ENCODE measurements at places on chromosomes 2 and 18. TPM values are rescaled to one million over a fixed set of nuclear protein-coding genes. Genes with fewer than 3 reads are reported as not detected.
A peak's percentile ranks its signal among the peaks of the same experiment; 100 is the strongest.

The PLA2R1 gene
- total RNA-seq, result not detected

The LINC00305 gene
- total RNA-seq, result not detected

The PGAP1 gene
- 27.1 TPM for total RNA-seq

DNA sequence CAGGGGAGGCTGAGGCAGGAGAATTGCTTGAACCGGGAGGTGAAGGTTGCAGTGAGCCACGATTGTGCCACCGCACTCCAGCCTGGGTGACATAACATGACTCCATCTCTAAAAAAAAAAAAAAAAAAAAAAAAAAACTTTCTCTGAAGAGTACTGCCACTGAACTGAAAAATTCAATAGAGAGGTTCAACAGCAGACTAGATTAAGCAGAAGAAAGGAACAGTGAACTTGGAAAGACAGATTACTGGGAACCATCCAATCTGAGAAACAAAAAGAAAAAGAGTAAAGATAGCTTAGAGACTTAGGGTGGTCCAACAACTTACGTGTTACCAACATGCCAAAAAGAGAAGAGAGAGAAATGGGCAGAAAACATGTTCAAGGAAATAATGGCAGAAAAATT, 138.8 kb downstream of the EML6 start:
- DNase-seq, result no peak

GRCh38 chr18:67682516-67682915, 166.0 kb upstream of the DSEL start:
- no peak for DNase-seq

The EFR3B gene
- total RNA-seq, result 0.12 TPM

The DLGAP1 gene
- total RNA-seq, result 0.99 TPM

DNA sequence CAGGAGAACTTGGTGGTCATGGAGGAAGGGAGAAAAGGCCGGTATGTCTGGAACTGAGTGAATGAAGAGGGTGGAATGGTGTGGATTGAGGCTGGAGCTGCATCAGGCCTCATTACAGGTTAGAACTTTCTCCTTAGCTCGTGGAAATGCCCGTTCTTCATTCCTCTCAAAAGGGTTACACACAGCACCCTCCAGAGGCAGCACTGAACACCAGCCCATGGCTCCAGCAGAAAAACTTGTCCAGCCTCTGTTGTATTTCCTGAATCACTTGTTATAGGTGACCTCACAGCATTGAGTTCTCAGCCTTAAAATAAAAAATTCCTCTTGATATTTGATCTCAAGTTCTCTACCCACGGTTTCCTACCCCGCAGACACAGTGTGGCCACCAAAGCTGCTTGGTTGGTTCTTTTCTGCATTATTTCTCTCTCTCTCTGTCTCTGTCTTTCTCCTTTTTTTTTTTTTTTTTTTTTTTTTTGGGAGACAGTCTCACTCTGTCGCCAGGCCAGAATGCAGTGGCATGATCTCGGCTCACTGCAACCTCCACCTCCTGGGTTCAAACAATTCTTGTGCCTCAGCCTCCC, 89.6 kb downstream of the ITGB1BP1 start:
- no peak for DNase-seq

DNA sequence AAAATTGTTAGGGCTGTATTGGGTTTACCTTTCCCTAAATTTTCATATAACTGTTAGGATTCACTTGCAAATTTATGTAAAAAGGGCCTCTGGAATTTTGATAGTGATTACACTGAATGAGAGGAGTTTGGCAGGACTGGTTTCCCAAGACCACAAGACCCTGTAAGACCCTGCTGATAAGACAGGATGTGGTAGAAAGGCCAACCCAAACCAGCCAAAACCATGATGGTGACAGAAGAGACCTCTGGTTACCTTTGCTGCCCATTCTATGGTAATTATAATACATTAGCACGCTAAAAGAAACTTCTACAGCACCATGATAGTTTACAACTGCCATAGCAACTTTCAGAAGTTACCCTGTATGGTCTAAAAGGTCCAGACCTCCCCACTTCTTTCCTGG, 8.3 kb upstream of the CASP10 start:
- no peak for DNase-seq

GRCh38 chr2:198546122-198546521, 741.7 kb downstream of the PLCL1 start:
- DNase-seq, result no peak

The ZNF385B gene
- total RNA-seq, result not detected

The STEAP3 gene
- total RNA-seq, result 0.19 TPM

DNA sequence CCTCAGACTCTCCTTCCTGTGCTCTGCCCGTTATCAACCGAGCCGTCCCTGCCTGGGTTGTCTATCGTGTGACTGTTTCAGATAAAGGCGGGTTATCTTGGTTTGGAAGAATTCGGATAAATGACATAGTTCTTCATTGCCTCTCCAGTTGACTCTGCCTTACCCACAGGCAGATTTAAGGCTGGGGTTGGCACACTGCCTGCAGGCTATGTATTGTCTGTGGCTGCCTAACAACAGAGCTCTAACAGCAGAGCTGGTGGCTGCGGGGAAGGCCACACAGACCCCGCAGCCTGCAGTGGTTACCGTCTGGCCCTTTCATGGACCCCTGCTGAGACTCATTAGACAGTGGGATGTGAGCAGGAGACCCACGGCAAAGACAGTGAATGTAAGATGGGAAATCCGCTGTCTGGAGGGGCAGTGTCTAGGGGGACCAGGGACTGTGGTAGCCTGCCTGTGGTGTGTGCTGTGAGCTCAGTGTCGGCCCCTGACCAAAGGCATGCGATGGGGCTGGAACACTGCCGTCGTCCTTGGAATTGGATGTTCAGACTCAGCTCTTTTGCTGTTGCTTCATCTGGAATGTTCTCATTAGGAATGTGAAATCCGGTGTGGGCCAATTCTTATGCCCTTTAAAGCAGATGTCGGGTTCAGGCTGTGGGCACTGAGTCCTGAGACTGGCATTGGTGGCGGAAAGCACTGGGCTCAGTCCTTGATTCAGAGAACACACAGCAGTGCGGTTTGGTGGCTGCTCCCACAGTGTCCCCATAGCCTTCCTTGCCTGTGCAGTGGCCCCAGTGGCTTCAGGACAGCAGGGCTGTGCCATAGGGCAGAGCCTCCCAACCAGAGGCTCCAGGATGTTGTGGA, 44.5 kb downstream of the SH3RF3 start:
- no peak for DNase-seq

DNA sequence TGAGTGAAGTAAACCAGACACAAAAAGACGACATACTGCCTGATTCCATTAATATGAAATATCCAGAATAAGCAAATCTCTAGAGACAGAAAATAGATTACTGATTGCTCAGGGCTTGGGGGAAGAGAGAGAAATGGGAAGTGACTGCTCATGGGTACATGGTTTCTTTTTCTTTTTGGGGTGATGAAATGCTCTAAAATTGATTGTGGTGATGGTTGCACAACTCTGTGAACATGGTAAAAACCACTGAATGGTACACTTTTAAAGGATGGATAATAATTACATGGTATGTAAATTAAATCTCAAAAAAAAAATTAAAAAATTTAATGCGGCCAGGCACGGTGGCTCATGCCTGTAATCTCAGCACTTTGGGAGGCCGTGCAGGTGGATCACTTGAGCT, 39.3 kb downstream of the RPL31 start:
- no peak for DNase-seq

DNA sequence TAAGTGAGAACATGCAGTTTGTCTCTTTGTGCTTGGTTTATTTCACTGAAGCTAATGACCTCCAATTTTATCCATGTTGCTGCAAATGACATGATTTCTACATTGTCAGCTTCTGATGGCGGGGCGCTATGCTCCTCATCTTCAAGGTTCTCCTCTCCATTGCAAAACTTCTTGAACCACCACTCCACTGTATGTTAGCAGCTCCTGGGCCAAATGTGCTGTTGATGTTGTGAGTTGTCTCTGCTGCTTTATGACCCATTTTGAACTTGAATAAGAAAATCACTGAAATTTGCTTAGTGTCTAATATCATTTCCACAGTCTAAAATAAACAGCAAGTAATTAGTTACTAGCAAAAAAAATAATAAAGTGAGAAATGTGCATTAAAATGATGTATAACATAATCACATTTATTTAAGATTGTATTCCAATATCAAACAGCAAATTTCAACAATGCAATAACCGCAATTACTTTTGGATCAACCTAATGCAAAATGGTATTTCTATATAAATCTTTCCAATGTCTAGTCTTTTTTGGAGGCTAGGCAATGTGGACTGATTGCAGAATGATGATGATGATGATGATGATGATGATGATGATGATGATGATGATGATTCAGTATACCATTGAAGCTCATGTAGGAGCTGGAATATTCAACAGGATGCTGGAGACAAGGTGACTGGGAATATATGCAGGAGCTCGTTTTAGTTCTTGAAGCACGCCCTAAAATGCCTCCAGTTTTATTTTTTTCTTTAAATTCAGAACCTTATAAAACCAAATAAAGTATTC, 304.9 kb upstream of the KYNU start:
- no peak for DNase-seq

GRCh38 chr18:51301376-51301775, 103.9 kb upstream of the MEX3C start:
- DNase-seq, result no peak

The CGREF1 gene
- total RNA-seq, result 15.1 TPM

- no peak for DNase-seq
These were observed 75.4 kb upstream of the CHRNA1 start for GRCh38 chr2:174839662-174840061.

DNA sequence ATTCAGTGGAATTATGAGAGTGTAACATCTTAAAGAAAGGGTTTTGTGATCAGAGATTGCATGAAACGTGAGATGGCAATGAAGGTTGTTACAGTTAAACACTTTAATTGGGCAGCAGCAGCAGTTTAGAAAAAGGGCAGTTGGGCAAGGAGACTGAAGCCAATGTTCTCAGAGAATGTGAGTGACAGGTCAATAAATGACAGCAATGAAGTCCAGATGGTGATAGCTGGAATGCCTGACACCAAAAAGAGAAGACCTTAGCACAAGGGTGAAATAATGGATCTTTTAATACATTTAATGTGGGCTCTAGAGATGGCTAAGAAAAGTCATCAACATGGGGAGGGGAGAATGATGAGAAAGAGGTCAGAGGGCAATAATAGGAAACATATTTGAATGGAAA, 89.4 kb upstream of the CDH7 start:
- DNase-seq, result no peak

GRCh38 chr2:16881122-16881521, 215.5 kb upstream of the CYRIA start:
- DNase-seq, result no peak

- DNase-seq, result no peak
These were observed 29.8 kb upstream of the SLC4A10 start for GRCh38 chr2:161594445-161594844.

GRCh38 chr18:7221424-7222155, 9.3 kb upstream of the LRRC30 start:
- peak; percentile 60 for DNase-seq

The BOLL gene
- total RNA-seq, result not detected

The CNDP1 gene
- total RNA-seq, result not detected

GRCh38 chr2:177433402-177433801, 40.8 kb downstream of the AGPS start:
- no peak for DNase-seq

- DNase-seq, result peak; percentile 62
These were observed 5.0 kb downstream of the SP9 start for GRCh38 chr2:174339561-174340399.

DNA sequence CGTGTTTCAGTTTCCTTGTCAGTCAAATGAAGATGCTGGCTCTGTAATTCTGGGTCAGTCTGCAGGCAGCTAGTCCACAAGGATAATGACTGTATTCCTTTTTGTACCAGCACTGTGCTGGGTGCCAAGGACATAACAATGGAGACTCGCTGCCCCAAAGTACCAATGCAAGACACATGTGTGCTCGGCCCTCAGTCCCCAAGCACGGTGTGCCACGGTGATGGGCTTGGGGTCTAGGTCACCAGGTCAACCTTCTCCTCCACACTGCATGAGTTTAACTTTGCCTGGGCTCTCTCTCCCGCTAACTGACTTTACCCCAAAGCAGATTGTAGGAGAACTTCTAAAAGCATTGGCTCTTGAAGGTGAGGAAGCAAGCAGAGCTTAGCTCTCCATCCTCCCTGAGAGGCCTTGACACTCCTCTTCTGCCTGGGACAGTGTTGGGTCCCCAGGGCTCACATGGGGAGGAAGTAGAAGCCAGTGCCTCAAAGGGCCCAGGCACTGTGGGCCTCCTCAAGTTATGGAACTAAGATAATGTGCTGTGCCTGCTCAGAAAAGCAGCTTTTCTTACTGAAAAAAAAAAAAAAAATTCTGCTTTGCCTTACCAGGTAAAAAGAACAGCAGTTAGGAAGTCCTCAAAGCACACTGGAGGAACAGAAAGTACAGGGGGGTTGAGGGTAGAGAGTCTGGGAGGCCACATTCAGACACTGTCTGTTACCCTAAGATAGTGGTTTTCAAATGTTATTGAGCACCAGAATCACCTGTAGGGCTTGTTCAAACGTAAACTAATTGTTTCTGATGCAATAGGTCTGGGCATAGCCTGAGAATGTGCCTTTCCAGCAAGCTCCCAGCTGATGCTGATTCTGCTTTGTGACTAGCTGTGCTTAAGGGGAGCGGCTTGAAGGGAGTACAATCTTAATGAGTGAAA, 276.4 kb upstream of the CXCR4 start:
- DNase-seq, result no peak

GRCh38 chr2:106137731-106138521, 56.2 kb downstream of the UXS1 start:
- peak; percentile 66 for DNase-seq

DNA sequence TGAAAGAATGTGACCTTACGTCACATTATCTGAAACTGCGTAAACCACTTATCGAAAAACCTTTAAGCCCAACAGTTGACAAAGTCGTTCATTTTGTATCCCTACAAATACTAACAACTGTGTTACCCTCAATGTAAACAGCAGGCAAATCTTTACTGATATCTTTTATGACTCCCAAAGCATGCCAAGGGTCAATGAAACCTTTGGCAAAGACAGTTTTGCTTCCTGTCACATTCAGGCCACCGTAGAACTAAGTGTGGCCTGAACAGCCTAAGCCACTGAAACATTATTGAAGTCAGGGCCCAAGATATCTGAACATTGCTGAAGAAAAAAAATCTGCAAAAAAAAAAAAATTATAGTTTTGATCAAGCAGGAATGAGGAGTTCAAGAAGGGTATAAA, 77.3 kb downstream of the FAM124B start:
- DNase-seq, result no peak

GRCh38 chr2:102094917-102095316, 47.6 kb upstream of the IL1R1 start:
- DNase-seq, result no peak

The ERMN gene
- total RNA-seq, result 1.4 TPM

DNA sequence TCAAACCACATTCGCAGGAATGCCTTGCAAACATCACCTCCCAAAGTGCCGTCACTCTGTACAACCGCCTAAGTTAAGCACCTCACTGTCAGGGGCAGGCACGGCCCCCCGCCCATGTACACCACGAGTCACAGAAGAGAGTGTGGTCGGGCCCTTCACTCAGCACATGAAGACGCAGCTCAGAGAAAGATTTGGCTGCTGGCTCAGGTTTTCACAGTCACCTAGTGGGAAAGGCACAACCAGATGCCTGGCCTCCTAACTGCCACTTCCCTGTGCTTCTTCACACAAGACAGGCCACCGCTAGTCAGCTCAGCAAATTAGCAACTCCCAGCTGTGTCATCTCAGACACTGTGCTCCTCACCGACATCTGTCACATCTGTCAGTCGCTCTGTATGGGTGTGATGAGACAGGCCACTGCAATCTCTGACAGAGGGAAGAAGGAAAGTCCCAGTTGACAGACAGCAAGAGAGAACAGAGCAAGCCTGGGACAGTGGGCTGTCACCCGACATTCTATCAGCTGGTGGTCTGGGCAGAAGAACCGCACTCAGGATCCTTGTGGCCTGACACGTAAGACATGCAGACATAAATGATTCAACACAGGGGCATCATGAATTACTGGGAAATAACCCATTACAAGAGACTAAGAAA, 60.8 kb downstream of the CRACDL start:
- peak; percentile 50 for DNase-seq

GRCh38 chr2:206688990-206689389, 29.2 kb downstream of the DYTN start:
- DNase-seq, result no peak

Measured in activated CD4-positive, alpha-beta T cell treated with anti-CD3 and anti-CD28 coated beads, Interleukin-2, amount 10 ng/mL, durations not matched to agents 24 days and 14 days (primary cell).